Lung (tissue), 17 donors: ENCODE measurements at places on chromosomes 1 and 21. TPM values are rescaled to one million over a fixed set of nuclear protein-coding genes. Genes with fewer than 3 reads are reported as not detected.

- H3K27ac ChIP-seq, result no peak overlapping the region
- no peak for DNase-seq
- peaks cover 1% of the 10 kb centered on the region for H3K4me1 ChIP-seq
Measured at GRCh38 chr21:31577271-31577670, 82.2 kb upstream of the SOD1 start.

- peaks cover 6% of the 10 kb centered on the region for H3K36me3 ChIP-seq
- H3K4me1 ChIP-seq, result no peaks in the 10 kb centered on the region
- H3K27ac ChIP-seq, result no peak overlapping the region
- DNase-seq, result no peak
- no peak overlapping the region for H3K4me3 ChIP-seq
Measured at GRCh38 chr1:51819810-51820209, 58.7 kb downstream of the NRDC start.

DNA sequence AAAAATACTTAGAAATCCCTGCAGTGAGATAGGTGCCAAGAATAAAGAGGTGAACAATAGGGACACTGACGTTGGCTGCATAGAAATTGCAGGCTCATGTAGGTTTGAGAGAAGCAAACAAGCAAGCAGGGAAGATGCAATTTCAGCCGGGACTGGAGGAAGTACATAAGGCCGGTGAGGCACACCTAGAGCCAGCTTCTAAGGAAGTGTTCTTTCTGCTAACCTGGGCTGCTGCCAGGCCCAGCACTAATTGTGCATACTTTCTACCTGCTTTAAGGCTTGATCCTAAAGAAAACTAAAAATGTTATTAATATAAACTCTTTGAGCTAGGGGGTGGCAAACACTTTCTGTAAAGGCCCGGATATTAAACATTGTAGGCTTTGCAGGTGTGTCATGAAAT, 71.0 kb downstream of the LMO4 start:
- no peaks in the 10 kb centered on the region for H3K27me3 ChIP-seq
- H3K4me1 ChIP-seq, result no peaks in the 10 kb centered on the region
- no peak overlapping the region for H3K4me3 ChIP-seq
- H3K36me3 ChIP-seq, result no peaks in the 10 kb centered on the region
- no peak for DNase-seq

Gene KRTAP13-2
- polyA plus RNA-seq, result not detected

Gene FMO5
- 36.4 TPM for polyA plus RNA-seq
